SK-N-SH (cell line): ENCODE measurements at places on chromosomes 5 and 9. TPM values are rescaled to one million over a fixed set of nuclear protein-coding genes. Genes with fewer than 3 reads are reported as not detected.

DNA sequence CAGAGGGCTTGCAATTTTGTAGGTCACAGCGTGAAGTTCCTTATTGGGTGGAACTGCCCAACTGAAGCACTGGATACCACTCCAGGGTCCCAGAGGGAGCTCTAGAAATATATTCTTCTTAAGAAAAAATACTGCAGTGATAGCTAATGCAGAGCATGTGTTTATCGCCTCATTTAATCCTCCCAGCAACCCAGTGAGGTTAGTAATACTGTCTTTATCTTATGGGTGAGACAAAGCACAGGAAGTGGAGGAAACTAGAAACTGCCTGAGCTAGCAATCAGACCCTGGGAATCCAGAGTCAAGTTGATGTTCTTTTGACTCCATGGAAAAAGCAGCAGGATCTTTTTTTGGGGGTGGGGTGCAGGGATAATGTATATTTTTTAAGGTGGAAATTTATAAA, 153.3 kb downstream of the PJA2 start:
- H3K27me3 ChIP-seq: no peaks in the 10 kb centered on the region
- no peaks in the 10 kb centered on the region; the same call in 1 of the 2 replicates for H3K4me1 ChIP-seq
- no peak overlapping the region for H3K27ac ChIP-seq

DNA sequence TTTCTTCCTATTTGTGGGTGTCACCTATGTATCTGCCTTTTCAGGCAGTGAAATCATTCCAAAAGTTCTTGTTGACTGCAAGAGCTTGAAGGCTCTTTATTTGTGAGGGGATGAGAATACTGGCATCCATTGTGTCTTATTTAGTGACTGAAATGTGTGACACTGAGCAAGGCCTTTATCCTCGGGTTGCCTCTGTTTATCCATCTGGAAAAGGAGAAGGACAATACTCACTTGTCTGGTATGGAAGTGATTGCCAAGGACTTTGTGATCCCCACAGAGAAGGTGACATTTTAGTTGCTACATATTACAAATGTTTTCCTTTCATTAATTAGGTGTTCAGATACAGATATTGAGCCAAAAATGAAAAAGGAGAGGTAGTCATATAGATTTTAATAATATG, 80.2 kb downstream of the ARRDC3 start:
- H3K4me1 ChIP-seq: no peaks in the 10 kb centered on the region
- DNase-seq: no peak
- no peaks in the 10 kb centered on the region for H3K36me3 ChIP-seq

DNA sequence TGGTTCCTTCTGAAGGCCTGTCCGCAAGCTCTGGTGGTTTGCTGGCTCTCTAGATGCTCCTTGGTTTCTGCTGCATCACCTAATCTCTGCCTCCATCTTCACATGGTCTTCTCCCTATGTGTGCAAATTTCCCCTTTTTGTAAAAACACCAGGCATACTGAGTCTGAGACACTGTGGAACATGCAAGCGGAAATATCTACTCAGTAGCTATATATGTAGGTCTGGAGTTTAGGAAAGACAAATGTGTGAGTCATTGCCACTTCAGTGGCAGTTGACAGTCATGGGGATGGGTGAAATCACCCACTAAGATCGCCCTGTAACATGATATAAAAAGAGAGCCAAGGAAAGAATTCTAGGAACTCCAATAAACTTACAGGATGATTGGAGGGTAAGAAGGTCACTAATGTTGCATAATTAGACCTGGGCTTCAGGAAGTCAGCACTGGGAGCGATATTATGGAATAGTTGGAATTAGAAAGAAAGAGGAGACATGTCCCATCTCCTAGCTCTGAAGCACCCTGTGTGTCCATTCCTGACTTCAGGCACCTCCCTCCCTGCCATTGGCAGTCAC, 22.7 kb upstream of the UBLCP1 start:
- no peaks in the 10 kb centered on the region for H3K27me3 ChIP-seq
- H3K36me3 ChIP-seq: no peaks in the 10 kb centered on the region

PIGO gene
- 31.0 and 38.5 TPM in 2 replicates for polyA plus RNA-seq

DNA sequence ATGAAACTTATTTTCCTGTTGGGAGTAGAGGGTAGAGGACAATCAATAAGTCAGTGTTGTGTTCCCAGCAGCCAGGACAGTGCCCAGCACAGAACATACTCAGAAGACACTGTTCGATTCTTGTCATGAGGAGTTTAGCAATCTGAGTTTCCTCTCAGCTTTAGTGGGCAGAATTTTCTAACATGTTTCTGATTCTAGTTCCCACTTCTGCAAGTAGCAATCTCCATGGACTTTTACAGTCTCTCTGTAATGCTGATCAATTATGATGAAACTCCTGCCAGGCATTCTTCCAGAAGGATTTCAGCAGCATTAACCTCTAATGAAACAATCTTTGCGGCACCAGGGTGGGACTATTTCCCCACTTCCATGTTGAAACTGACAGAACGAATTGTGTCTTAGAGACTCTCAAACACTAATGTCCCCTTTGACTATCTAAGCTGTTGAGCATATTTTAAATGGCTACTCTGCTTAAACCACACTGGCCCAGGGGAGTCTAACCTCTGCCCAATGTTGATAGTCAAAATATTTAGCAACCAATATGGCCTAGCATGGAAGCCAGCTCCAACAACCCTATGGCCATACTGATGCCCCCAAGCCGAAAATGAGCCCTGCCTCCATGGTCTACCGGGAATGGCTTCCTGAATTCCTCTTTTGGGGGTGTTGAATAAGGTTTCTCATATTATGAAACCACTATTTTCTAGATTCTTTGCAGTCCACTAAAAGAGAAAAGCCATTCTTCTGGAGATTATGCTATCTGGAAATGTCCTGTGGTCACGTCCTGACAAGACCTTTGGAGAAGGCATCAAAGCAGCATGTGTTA, 484.3 kb downstream of the BNC2 start:
- no peak overlapping the region for H3K4me3 ChIP-seq
- H3K36me3 ChIP-seq: no peaks in the 10 kb centered on the region
- no peak for DNase-seq
- H3K4me1 ChIP-seq: peaks cover 8% of the 10 kb centered on the region; the same call in 1 of the 2 replicates
- H3K27me3 ChIP-seq: no peaks in the 10 kb centered on the region

GRCh38 chr9:29647451-29647850, 2074.2 kb upstream of the C9orf72 start:
- no peak for DNase-seq
- H3K27me3 ChIP-seq: no peaks in the 10 kb centered on the region
- H3K4me3 ChIP-seq: no peak overlapping the region
- no peaks in the 10 kb centered on the region for H3K36me3 ChIP-seq
- H3K27ac ChIP-seq: no peak overlapping the region

DNA sequence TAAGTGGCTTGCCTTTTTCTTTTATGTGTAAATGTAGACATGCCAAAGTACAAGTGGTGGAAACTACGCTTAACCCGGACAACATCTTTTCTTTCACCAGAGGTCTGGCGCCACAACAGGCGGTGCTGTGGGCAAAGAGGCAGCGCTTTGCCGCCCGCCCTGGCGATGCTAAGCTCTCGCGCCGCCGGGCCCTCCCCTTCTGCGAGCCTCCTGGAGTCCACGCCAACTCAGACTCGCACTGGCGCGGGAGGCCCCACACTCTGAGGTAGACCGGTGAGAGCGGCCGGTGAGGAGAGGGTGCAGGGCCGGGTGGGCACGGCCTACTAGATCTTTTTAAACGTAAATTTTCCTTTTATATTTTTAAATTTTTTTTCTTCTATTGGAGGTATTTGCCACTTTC, 2253.1 kb upstream of the C9orf72 start:
- no peak for DNase-seq
- H3K4me3 ChIP-seq: no peak overlapping the region
- no peaks in the 10 kb centered on the region for H3K27me3 ChIP-seq

SH3TC2 gene
- 1.1 and 1.7 TPM in 2 replicates for polyA plus RNA-seq

DNA sequence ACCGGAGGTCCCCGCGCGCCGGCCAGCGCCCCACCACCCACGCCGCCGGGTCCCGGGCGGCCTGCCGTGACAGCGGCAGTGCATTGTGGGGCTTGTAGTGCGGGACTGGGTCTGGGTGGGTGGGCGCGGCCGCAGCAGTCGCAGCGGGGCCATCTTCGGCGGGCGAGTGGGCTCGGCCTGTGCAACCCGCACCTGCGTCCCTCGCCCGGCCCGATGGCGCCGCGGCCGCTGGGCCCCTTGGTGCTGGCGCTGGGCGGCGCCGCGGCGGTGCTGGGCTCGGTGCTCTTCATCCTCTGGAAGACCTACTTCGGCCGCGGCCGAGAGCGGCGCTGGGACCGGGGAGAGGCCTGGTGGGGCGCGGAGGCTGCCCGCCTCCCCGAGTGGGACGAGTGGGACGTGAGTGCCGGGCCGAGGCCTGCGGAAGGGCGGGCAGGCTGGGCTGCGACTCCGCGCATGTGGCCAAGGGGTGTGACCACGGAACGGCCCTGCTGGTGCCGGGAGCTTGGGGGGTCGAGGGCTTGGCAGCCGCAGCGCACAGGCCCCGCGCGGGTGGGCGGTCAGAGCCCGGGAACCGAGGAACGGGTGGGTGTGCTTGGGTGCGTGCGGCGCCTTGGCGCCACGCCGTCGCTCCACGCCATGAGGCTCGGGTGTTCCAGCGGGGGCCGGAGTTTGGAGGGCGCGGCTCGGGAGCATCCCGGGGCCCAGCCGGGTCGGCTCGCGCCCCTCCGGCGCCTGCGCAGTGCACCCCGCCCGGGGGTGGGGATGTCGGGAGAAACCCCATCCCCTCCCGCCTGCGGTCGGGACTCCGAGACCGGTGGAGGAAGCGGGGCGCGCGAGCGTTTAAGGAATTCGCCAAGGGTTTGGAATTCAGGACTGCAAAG, at the start of gene ARL10:
TSS of gene ARL10 (plus strand) at position 137 of the 881 bp plus-strand sequence. CDS start at position 214, 77 bp downstream.
- H3K27ac ChIP-seq: peak within 1 kb of the TSS; percentile 42; the same call in 1 of the 2 replicates
- H3K4me1 ChIP-seq: peaks cover 16% of the 10 kb centered on the region; the same call in 1 of the 2 replicates
- H3K27me3 ChIP-seq: no peaks in the 10 kb centered on the region

SNX24 gene
- polyA plus RNA-seq: 8.2 and 9.9 TPM in 2 replicates

GRXCR2 gene
- not detected in 2 replicates for polyA plus RNA-seq

GRCh38 chr9:98804083-98804482, 3.4 kb upstream of the GALNT12 start:
- no peak overlapping the region for H3K27ac ChIP-seq
- no peak for DNase-seq
- peaks cover 19% of the 10 kb centered on the region; the same call in 1 of the 2 replicates for H3K4me1 ChIP-seq
- no peak overlapping the region for H3K4me3 ChIP-seq
- H3K27me3 ChIP-seq: peaks cover 20% of the 10 kb centered on the region; the same call in 1 of the 2 replicates
- no peaks in the 10 kb centered on the region for H3K36me3 ChIP-seq

GRCh38 chr5:149824120-149824519, 94.0 kb downstream of the PPARGC1B start:
- no peak for DNase-seq
- H3K4me3 ChIP-seq: no peak overlapping the region
- no peaks in the 10 kb centered on the region for H3K27me3 ChIP-seq
- H3K4me1 ChIP-seq: no peaks in the 10 kb centered on the region; the same call in 1 of the 2 replicates

DNA sequence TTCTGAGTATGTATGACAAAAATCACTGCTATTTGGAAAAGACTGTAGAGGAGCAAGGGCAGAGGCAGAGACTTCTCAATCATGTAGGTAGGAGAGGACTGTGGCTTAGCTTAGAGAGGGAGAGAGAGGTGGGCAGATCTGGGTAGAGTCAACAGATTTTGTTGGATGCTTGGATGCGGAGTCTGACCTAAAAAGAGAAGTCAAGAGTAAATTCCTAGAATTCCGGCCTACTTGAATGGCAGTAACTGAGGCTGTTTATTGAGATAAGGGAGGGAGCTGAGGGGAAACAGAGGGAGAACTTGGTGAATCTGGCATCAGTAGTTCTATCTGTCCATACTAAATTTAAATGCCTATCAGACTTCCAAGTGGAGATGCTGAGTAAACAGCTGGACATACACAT, 2.4 kb downstream of the TICAM2 start:
- H3K27me3 ChIP-seq: no peaks in the 10 kb centered on the region
- H3K4me1 ChIP-seq: peaks cover 3% of the 10 kb centered on the region; the same call in 1 of the 2 replicates

RNF208 gene
- polyA plus RNA-seq: 2.0 and 2.7 TPM in 2 replicates

SOX30 gene
- polyA plus RNA-seq: 0.10 and 0.13 TPM in 2 replicates

MAPK9 gene
- polyA plus RNA-seq: 23.9 and 26.2 TPM in 2 replicates

AJM1 gene
- 2.4 and 2.6 TPM in 2 replicates for polyA plus RNA-seq

- H3K27me3 ChIP-seq: no peaks in the 10 kb centered on the region
- H3K4me1 ChIP-seq: no peaks in the 10 kb centered on the region
- H3K36me3 ChIP-seq: no peaks in the 10 kb centered on the region
- H3K27ac ChIP-seq: no peak overlapping the region
- H3K4me3 ChIP-seq: no peak overlapping the region
- DNase-seq: no peak
Measured at GRCh38 chr9:134242706-134243105, 78.3 kb upstream of the RNU6ATAC start.

DNA sequence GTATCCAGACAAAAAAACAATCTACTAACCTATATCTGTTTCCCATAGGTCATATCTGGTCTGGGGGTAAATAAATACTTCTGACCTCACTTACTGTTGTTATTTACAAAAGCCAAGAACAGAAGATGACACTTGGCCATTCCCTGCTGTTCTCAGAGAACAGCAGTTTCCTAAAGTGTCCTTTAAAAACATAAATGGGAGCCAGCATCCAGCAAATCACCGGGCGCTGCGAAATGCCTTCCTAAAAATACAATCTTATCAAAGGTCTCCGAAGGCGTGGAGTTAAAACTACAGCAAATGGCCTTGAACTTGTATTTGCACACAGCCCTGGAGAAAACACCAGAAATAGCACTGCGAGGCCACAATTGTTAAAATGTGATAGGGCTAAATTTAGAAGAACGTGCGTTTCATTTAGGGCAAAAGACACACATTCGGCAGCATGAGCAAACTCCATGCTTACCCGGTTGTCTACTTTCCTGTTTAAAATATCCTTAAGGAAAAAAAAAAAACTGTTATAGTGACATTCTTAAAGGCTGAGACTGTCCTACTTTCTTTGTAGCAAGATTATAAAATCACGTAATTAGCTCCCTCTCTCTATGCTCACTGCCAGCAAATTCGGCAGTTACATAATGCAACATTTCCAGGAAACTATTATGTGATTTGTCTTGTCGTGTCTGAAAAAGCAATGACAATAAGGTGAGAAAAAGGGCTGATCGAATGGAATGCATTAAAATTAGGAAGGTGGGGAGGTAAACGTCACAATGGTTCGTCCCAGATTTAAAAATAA, 1.5 kb downstream of the NFIL3 start:
- DNase-seq: peak; percentile 29
- peaks cover 6% of the 10 kb centered on the region for H3K4me1 ChIP-seq
- H3K27ac ChIP-seq: peak overlapping the region; percentile 76; the same call in 1 of the 2 replicates
- H3K36me3 ChIP-seq: no peaks in the 10 kb centered on the region
- H3K27me3 ChIP-seq: no peaks in the 10 kb centered on the region
- peak overlapping the region; percentile 94 for H3K4me3 ChIP-seq

OTULINL gene
- 0.26 and 0.62 TPM in 2 replicates for polyA plus RNA-seq

DNA sequence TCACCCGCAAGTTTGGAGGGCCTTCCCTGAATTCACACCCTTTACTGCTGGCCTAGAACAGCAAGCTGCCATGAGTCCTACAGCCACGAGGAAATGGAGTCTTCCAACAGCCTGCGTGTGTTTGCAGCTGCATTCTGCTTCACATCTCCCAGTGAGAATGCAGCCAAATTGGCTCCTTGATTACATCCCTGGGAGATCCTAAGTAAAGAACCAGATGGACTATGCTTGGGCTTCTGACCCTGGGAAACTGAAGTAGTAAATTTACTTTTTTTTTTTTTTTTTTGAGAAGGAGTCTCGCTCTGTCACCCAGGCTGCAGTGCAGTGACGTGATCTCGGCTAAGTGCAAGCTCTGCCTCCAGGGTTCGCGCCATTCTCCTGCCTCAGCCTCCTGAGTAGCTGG, 617.0 kb upstream of the CDH18 start:
- no peaks in the 10 kb centered on the region for H3K4me1 ChIP-seq
- H3K36me3 ChIP-seq: no peaks in the 10 kb centered on the region
- no peak overlapping the region for H3K27ac ChIP-seq
- no peak overlapping the region for H3K4me3 ChIP-seq

MRPL41 gene
- 39.4 and 58.9 TPM in 2 replicates for polyA plus RNA-seq

GRCh38 chr9:107425101-107426025, 64.2 kb downstream of the KLF4 start:
- H3K27me3 ChIP-seq: no peaks in the 10 kb centered on the region
- H3K36me3 ChIP-seq: no peaks in the 10 kb centered on the region
- no peaks in the 10 kb centered on the region for H3K4me1 ChIP-seq
